ENCODE measurements at places on chromosomes 7 and 10.
A peak's percentile ranks its signal among the peaks of the same experiment; 100 is the strongest.

DNA sequence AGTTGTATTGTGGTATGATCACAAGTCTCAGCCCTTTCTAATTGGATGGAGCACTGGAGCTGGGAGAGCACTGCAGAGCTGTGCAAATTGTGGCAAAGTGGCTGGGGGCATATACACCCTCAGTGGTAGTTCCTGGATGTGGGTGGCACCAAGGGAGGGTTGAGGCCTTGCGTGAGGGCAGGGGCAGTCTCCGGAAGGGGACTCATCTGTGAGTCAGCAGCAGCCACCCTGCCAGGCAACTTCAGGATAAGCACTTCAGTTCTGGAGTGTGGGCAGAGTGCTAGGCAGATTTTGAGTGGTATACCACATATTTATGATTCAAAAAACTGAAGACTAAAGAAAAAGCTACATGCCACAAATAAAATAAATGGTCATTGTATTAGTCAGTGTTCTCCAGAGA, 210.5 kb downstream of the ETV1 start:
- peak; percentile 36 for DNase-seq

GRCh38 chr10:78523453-78523852, 489.8 kb downstream of the RPS24 start:
- DNase-seq = no peak

GRCh38 chr10:6530966-6531365, 49.1 kb downstream of the PRKCQ start:
- DNase-seq = no peak

DNA sequence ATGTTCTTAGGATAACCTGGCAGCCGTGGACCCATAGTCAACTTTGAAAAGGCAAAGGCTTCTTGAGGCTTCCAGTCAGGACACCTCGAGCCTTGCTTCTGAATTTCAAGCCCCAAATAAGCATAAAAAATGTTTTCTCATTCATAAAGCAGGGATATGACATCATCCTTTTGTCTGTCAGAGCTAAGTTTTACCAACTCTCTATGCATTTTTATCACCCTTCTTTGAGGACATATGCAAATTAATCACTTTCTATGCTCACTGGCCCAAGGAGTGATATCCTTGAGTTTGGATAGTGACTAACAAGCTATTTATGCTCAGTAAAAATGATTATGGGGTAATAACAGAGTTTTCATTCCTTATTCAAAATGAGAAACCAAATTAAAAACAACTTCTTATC, 159.4 kb downstream of the ANLN start:
- no peak for DNase-seq

- no peak for DNase-seq
Observed at GRCh38 chr7:37295401-37295800, 153.3 kb downstream of the ELMO1 start.

- peak; percentile 35 for DNase-seq
Observed at GRCh38 chr7:64625114-64626082, 40.5 kb upstream of the ZNF107 start.

- DNase-seq = no peak
Observed at GRCh38 chr10:21069929-21070700, 173.0 kb upstream of the NEBL start.

GRCh38 chr7:44945479-44945878, 33.3 kb downstream of the MYO1G start:
- no peak for DNase-seq

- DNase-seq = no peak
Observed at GRCh38 chr10:1179346-1180070, 123.3 kb downstream of the WDR37 start.

GRCh38 chr7:84781838-84782237, 405.0 kb downstream of the SEMA3D start:
- DNase-seq = no peak

Measured in RKO (cell line).